Activated CD4-positive, alpha-beta T cell treated with anti-CD3 and anti-CD28 coated beads, Interleukin-2, amount 10 ng/mL, durations not matched to agents 24 days and 14 days (primary cell): ENCODE measurements at places on chromosomes 6 and 20. TPM values are rescaled to one million over a fixed set of nuclear protein-coding genes. Genes with fewer than 3 reads are reported as not detected.

- H3K4me3 ChIP-seq = no peak overlapping the region
- no peaks in the 10 kb centered on the region for H3K36me3 ChIP-seq
- DNase-seq = no peak
Measured at GRCh38 chr6:72412709-72413044, 209.2 kb upstream of the KCNQ5 start.

DNA sequence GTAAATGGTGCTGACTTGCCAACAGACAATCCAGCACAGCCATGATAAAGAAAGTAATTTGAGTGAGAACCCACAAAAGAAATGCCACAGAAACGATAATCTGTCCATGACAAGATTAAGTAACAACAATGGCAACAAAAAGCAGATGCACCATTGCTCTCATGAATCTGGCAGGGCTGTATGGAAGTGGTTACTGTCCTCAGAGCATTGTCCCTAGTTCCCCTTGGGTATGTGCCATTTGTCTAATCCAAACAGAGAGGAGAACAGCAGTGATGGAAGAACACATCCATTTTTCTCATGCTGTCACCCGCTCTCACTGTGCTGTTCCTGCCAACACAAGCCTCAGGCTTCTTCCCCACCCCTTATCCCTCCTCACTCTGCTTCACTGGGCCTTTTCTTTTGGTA is 65.8 kb downstream of the REV3L start:
- peaks cover 2% of the 10 kb centered on the region for H3K36me3 ChIP-seq
- DNase-seq = no peak
- H3K4me3 ChIP-seq = no peak overlapping the region
- H3K27me3 ChIP-seq = no peaks in the 10 kb centered on the region
- no peak overlapping the region for H3K27ac ChIP-seq
- peaks cover 3% of the 10 kb centered on the region for H3K4me1 ChIP-seq

GRCh38 chr20:39813190-39813829 is 851.2 kb downstream of the DHX35 start:
- H3K27ac ChIP-seq = no peak overlapping the region
- no peak overlapping the region for H3K4me3 ChIP-seq
- H3K4me1 ChIP-seq = no peaks in the 10 kb centered on the region
- DNase-seq = no peak
- H3K36me3 ChIP-seq = no peaks in the 10 kb centered on the region
- no peaks in the 10 kb centered on the region for H3K27me3 ChIP-seq

GRCh38 chr20:31967830-31968249 is at the start of gene XKR7:
XKR7 (plus strand) TSS chr20:31968151; CDS start chr20:31968176, 25 bp downstream.
- H3K27me3 ChIP-seq = peaks cover 28% of the 10 kb centered on the region
- peak within 1 kb of the TSS; percentile 37 for H3K27ac ChIP-seq
- DNase-seq = peak; percentile 72
- peaks cover 6% of the 10 kb centered on the region for H3K4me1 ChIP-seq

DNA sequence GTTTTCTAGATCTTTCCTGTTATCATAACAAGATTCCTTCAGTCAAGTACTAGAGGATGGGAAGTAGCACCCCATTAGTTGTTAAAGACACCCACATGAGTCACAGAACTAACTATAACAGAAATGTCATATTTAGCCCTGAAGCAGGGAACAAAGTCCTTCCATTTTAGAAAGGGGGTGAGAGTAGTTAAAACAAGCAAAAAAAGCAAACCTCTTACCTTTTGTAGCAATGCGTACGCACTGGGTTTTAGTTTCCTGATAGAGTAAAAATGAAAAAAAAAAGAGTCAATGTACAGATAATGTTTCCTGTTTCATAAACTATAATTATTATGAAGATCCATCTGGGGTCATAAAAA is 163.7 kb upstream of the THEMIS start:
- H3K27me3 ChIP-seq = no peaks in the 10 kb centered on the region
- H3K4me3 ChIP-seq = no peak overlapping the region
- H3K27ac ChIP-seq = no peak overlapping the region
- no peak for DNase-seq
- peaks cover 2% of the 10 kb centered on the region for H3K4me1 ChIP-seq

Gene ARHGAP40
- total RNA-seq = not detected in 2 replicates

DNA sequence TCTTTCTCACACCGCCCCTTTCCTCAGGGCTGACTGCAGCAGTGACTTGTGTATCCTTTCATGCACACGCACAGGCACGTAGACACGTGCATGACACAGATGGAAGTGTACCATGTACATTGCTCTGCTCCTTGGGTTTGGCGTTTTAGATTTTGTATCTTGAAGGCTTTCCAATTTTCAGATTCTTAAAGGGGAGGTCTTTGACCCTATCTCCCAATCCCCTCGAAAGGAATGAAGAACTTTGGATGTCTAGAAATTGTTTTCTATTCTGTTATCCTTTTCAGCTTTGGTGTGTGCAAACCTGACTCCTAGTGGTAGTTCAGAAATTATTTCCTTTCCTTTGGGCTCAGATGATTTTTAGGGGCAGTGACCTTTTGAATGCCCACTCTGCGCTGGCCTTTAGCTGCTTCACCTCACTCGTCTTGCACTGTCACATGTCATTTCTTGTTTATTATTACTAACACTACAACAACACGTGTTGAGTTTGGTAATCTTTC is 63.0 kb downstream of the HIVEP1 start:
- H3K4me1 ChIP-seq = peaks cover 35% of the 10 kb centered on the region
- H3K27ac ChIP-seq = no peak overlapping the region
- DNase-seq = peak; percentile 67
- peak overlapping the region; percentile 25 for H3K4me3 ChIP-seq
- no peaks in the 10 kb centered on the region for H3K27me3 ChIP-seq
